ENCODE measurements at places on chromosomes 3 and 15.

- no peak for DNase-seq
Measured at GRCh38 chr3:72816862-72817355, 31.3 kb downstream of the SHQ1 start.

DNA sequence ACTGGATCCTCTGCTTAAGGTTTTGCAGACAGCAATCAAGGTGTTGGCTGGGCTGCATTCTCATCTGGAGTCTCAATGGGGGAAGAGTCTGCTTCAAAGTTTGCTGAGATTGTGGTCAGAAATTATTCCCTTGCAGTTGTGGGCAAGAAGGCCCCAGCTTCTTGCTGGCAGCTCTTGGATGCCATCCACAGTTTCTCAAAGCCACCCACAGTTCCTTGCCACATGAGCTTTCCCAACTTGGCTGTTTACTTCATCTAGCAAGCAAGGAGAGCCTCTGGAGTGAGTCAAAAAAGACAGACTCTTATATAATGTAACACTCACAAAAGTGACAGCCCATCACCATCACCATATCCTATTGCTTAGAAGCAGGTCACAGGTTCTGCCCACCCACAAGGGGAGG lies 62.1 kb upstream of the ABHD2 start:
- DNase-seq, result no peak

GRCh38 chr3:193803288-193803687 lies 210.3 kb downstream of the OPA1 start:
- no peak for DNase-seq

- no peak for DNase-seq
Measured at GRCh38 chr15:52351206-52351908, 55.8 kb upstream of the MYO5C start.

- DNase-seq, result no peak
Measured at GRCh38 chr15:46892621-46893160, 824.6 kb upstream of the SEMA6D start.

Data from CD4-positive, alpha-beta T cell treated with Interleukin-17A for 4 hours (primary cell).